Fibroblast of villous mesenchyme (primary cell): ENCODE measurements at places on chromosomes 2 and 18. TPM values are rescaled to one million over a fixed set of nuclear protein-coding genes. Genes with fewer than 3 reads are reported as not detected.

DNA sequence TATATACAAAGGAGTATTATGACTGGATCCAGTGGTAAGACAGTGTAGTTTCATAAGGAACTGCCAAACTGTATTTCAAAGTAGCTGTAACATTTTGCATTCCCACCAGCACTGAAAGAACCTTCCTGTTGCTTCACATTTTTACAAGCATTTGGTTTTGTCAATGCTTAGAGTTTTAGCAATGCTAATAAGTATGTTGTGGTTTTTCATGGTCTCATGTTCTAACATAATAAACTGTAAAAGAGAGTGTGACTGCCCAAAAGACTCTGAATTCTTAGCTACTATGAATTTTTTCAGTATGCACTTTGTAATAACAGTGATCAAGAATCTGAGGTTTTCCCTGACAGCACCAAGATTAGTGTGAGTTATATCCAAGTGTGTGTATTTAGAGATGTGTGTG lies 604.2 kb downstream of the XIRP2 start:
- peak; percentile 3 for DNase-seq

DNA sequence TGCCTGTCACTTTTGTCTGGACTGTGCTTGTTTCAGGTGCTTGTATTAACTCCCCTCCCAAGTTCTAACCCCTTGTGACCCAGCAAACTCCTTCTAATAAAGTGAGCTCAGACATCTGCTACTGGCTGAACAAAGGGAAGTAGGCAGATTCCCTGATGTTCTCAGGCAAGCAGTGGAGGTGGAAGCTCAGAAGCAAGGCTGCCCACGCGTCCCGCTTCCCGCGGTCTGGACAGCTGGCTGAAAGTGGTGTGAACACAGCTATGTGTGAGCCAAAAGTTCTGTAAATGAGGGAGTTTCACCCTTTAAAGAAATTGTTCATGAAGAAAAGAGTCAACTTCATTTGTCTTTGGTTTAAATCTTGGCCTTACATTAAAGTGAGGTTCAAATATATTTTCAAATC lies 40.0 kb downstream of the NAPG start:
- DNase-seq, result no peak

GRCh38 chr2:49719241-49719640 lies 564.9 kb upstream of the FSHR start:
- no peak for DNase-seq

DNA sequence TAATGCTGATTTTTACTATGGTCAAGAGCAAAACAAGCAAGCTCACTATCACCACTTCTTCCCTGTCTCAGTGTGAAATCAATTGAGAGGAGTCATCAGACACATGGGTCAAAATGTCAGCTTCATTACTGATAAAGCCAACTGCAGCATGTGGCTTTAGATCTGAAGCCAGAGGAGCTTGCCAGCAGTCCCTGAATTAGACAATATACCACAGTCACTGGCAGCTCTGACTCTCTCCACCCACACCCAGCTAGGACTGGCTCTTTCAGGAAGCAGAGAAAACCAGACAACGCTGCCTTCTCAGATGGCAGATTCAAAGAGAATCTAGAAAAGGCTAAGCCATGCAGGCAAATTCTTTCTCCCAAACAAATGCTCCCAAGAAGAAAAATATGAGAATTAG lies 20.0 kb upstream of the ASB18 start:
- DNase-seq, result no peak

GRCh38 chr18:73895701-73896100 lies 251.9 kb downstream of the FBXO15 start:
- no peak for DNase-seq

- DNase-seq, result peak; percentile 47
Measured at GRCh38 chr2:224781400-224781799, 65.2 kb upstream of the CCDC195 start.

DNA sequence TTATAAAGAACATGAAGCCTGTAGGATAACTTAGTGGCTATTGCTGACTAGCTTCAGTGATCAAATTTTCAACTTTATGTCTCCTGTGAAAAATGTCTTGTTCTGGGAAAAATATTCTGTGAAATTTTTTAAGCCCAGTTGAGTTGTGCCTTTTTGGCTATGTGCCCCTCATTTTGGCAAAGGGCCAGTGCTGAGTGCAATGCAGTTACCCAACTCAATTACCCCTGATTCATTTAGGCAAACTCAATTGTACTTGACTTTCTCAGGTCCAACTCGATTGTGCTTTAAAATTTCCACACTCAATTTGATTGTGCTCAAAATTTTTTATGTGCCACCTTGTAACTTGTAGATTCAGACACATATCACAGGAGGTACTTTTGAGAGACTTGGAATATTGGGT lies 548.8 kb upstream of the NRP2 start:
- no peak for DNase-seq

GRCh38 chr18:34773961-34774766 lies 64.1 kb downstream of the DTNA start:
- DNase-seq, result peak; percentile 31

GRCh38 chr2:217993817-217994463 lies 8.9 kb downstream of the TNS1 start:
- peak; percentile 42 for DNase-seq

Gene ERICH2
- not detected in 2 replicates for total RNA-seq

Gene SNORC
- 0.86 and 0.97 TPM in 2 replicates for total RNA-seq

Gene CRACDL
- total RNA-seq, result not detected in 2 replicates

Gene LIMS2
- 24.8 and 28.9 TPM in 2 replicates for total RNA-seq
